ENCODE measurements at places on chromosomes 5 and 9.

GRCh38 chr5:39475881-39476842 lies 51.4 kb upstream of the DAB2 start:
- DNase-seq: no peak

GRCh38 chr5:135578305-135578684 lies 496 bp downstream of the CXCL14 start:
- no peak for DNase-seq

GRCh38 chr5:119058979-119059529 lies 11.8 kb upstream of the DMXL1 start:
- DNase-seq: no peak

- DNase-seq: no peak
These were observed 2.2 kb downstream of the TMEM141 start for GRCh38 chr9:136793086-136793946.

DNA sequence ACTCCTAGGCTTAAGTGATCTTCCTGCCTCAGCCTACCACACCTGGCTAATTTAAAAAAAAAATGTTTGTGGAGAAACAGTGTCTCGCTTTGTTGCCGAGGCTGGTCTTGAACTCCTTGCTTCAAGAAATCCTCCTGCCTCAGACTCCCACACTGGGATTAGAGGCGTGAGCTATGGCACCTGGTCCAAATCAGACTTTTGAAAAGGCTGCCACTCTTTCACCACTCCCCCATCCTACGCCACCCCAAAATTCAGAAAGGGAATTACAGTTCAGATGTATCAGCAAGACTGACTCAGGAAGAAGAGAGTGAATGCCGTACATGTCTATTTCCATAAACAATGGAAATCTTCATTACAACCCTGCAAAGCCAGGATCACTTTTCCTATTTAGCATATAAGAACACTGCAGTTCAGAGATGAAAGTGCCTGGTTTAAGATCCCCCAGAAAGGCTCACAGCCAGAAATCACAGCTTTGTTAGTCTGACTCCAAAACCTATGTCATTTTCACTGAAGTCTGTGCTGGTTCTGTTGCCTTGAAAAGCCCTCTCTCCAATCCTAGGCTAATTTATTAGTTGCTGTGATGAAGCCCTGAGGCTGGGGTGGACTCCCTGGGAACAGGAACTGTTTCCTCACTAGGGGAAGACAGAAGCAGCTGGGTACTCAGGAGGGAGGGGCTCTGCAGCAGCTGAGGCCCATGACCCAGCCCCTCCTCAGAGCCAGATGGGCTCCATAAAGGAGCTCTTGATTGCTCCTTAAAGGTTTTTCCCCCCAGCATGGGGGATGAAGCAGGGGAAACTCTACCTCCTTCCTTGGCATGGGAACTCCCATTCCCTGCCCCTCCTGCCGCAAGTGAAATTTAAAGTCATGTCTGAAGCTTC lies 3.1 kb downstream of the FBLL1 start:
- DNase-seq: peak; percentile 27

DNA sequence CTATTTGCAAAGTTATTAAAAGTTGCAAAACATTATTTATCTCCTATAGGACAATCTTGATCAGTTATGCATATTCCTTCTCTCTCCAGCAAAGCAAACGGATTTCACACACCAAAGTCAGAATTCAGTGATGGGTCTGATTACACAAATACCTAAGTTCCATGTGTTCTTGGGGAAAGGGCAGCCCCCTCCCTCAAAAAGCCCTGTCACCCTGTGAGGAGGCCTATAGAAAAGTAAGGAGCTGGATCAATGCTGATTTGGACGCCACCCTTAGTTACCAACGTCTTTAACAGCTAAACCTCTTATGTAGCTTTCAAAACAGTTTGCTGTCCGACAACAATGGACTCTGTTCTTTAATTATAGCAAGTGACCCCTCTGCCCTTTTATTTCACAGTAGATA lies 6.4 kb downstream of the ZNF608 start:
- DNase-seq: no peak

- DNase-seq: no peak
These were observed 579 bp downstream of the BARHL1 start for GRCh38 chr9:132582786-132583583.

DNA sequence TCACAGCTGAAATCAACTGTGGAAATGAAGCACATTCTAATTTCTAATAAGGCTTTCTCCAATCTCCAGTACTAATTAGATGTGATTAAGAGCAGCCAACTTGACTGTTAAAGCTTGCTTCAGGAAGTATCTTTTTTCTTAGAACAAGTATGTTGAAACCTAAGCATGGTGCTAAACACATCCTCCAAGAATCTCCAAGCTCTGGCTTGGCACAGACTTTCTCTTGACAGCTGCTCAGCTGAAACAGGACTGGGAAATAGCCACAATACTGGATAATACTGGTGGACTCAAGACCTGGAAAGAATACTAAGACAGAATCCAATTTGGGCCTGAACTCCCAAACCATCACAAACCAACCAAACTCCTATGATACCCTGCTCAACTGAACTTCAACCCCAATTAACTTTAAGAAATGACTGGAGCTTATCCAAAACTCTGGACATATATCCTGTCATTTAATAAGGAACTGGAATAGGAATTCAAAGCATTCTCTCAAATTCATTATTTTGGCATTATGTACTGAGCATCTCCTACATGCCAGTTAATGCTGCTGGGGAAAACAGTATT lies 16.2 kb downstream of the PRKAA1 start:
- no peak for DNase-seq

DNA sequence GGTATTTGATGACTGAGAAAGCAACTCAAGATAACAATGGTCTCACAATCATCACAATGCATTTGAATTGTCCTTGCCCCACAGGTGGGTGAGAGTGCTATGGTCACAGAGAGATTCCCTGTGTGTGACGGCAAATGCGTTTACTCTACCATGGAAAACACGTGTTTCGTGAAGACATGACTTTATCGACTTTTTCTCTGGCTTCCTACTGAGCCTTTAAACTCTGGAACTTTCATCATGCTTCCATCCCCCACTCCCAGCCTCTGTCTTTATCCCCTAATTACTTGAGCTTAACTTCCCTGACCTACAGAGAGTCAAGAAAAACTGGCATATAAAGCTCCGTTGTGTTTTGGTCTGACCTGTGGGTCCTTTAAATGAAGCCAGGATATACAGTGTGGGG lies 414.1 kb upstream of the CLINT1 start:
- DNase-seq: no peak

DNA sequence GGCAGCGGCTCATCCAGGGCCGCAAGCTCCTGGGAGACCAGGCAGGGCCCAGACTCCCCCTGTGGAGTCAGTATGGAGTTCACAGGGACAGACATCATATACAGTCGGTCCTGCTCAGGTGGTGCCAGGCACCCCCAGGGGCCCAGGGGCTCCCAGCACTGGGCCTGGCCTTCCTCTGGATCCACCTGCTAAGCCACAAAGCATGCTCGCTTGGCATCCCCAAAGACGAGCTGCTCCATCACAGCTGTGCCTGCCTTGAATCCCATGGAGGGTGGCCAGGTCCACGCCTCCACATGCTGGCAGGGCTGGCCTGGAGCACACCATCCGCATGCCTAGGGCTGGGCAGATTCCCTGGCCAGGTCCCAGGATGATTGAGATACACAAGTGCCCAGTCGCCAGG lies 4.6 kb downstream of the BICD2 start:
- DNase-seq: peak; percentile 63

DNA sequence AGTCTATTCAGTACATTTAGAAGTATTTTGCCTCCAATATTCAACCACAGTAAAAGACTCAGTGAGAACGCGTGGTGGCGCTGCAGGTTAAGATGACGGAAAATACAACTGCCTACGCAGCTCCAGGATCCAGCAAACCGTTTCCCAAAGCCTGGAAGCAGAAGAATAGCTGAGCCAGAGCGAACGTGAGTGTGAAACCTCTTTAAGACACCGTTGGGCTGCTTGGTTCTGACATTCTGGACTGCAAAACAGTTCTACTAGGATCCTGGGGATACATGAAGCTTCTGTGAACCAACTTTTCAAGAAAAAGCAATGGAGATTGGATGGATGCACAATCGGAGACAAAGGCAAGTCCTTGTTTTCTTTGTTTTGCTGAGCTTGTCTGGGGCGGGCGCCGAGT lies at the start of gene PCDHB16:
TSS of gene PCDHB16 (plus strand) at position 140 of the 400 bp plus-strand sequence. CDS start at position 313, 173 bp downstream.
- DNase-seq: peak; percentile 71

GRCh38 chr5:121109817-121110216 lies 645.7 kb downstream of the PRR16 start:
- DNase-seq: no peak

DNA sequence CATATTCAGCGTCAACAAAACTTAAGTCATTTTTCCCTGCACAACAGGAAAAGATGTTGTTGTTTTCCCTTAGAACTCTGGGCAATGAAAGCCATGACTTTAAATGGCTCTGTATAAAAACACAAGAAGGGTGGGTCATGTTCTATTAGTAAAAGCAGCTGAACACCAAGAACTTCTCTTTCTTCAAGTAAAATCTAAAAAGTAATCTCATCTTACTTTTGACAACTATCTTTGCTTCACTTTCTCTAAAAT lies 9.1 kb downstream of the PFDN1 start:
- DNase-seq: no peak

DNA sequence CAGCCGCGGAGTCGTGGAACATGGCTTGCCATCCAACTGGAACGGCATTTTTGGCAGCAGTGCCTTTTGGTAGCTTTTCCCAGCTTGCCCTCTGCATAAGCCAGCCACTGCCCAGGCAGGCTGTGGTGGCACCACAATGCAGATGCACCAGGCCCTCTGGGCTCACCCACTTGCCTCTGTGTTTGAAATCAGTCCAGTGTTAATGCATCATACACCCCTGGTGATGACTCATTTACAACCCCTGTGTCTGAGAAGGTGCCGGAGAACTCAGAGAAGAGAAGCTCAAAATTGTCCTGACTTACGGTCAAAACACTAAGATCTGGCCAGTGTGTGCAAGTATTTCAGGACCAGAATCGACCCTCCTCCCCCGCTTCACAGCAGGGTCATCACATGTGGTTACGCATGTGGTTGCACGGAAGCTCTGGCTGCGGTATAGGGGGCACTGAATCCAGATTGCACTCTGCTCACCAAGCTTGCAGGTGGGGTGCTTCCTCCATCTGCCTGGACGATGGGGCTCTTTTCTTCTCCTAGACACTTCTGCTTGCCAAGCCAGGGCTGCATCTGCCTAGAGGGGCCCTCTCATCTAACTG lies 66.5 kb upstream of the SMIM15 start:
- no peak for DNase-seq

- DNase-seq: no peak
These were observed 36.0 kb downstream of the NDUFS6 start for GRCh38 chr5:1836891-1837880.

DNA sequence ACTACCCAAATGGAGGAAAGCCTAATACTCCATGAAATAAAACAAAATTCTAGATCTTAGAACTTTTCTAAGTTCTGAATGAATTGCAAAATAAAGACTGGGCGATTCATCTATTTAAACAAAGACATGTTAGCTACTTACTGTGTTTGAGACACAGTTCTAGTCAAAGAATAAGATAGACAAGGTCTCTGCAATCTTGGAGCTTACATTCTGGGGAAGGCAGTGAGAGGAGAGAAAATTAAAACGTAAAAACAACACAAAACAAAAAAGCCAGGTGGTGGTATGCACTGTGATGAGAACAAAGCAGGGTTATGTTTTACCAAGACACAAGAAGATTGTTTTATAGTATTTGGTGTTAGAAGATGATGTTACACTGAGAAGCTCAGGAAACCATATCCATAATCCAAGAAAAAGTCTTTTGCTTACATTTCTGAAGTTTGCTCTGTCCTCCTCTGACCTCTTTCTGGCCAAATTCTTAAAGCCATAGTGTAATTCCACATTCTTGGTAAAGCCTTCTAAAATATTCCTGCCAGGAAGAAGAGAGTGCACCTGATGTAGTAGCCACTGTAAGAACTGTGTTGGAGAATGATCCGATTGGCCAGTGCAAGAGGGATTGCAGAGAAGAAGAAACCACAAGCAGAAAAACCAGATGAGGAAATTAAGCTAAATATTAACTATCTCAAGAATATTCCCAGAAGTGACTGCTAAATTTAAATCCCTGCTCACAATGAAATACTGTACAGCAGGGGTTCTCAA lies 218.4 kb downstream of the PCSK1 start:
- DNase-seq: no peak

- DNase-seq: no peak
These were observed 130.4 kb upstream of the RAI14 start for GRCh38 chr5:34525761-34526160.

DNA sequence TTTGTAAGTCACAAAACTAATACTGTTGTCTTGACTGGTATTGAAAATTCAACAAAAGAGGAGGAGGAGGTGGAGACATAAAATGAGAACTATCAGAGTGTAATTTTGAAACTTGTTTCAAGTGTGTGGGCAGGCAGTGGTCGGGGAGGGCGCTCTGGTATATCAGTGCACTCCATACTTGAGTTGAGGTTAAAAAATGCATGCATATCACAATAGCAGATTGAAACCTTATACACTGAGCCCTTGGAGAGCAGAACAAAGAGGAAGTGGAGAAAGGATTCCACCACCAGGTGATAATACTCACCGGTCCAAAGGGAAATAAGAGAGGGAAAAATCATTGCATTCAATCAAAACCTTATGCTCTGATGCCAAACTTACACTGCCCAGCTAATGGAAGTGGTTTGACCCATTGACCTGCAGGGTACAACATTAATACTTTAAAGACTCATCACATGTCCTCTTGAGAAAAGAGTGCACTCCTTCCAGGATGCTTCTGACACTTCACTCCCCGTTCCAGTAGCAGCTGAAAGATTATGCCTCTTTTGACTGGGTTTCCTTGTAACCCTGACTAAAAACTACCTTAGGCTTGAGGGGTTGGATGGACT lies 79.5 kb upstream of the FAM169A start:
- DNase-seq: no peak

- peak; percentile 77 for DNase-seq
These were observed 370.2 kb upstream of the CCNH start for GRCh38 chr5:87782916-87783315.

- DNase-seq: no peak
These were observed 10.7 kb downstream of the AGTPBP1 start for GRCh38 chr9:85730916-85731630.

GRCh38 chr9:108436448-108436847 lies 419.3 kb downstream of the ACTL7B start:
- DNase-seq: no peak

DNA sequence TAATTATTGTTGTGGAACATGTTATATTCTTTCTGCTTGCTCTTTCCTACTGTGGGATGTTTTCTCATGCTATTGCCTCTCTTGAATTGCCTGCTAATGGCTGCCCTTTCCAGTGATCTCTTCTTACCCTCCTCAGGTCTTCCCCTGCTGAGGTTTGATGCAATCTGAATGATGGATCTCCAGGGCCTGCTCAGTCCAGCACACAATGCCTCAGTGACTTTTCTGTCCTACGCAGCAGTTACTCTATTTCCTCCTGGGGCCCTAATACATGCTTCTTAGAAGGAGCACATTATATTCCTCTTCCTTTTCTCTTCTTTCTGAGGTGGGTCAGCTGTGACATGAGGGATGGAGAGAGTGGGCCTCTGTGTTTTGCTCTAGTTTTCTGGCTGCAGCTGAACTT lies at the start of gene SPINK14:
TSS of gene SPINK14 (plus strand) at position 301 of the 400 bp plus-strand sequence. CDS start 1,187 bp downstream, outside the sequence.
- no peak for DNase-seq

DNA sequence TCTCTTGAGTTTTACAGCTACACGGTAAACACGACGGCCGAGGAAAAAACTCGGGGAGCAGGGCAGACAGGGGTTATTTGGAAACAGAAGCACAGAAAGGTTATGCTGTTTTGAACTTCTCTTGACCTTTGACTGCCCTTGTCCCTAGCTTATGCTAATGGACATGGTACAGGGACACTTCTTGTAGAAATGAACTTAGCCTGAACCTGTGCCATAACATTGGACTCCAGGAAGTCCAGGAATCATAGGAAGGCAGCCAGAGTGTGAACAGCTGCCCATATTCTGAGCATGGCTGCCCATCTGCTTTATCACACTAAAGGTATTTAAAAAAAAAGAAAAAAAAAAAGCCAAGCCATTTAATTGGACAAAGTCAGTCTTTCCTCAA lies 46.1 kb downstream of the NR6A1 start:
- no peak for DNase-seq

- DNase-seq: no peak
These were observed 51.3 kb downstream of the SLC22A5 start for GRCh38 chr5:132420706-132421272.

Data from brain (organoid and tissue), 16 donors.